T-cell (primary cell): ENCODE measurements at places on chromosomes 16 and 17. TPM values are rescaled to one million over a fixed set of nuclear protein-coding genes. Genes with fewer than 3 reads are reported as not detected.

KCTD5 gene
- 26.3 TPM for total RNA-seq

- no peak for DNase-seq
Observed at GRCh38 chr17:6677158-6677831, 25.7 kb downstream of the C17orf100 start.

GRCh38 chr16:58885528-58886170 lies 151.5 kb upstream of the GOT2 start:
- no peak for DNase-seq

DNA sequence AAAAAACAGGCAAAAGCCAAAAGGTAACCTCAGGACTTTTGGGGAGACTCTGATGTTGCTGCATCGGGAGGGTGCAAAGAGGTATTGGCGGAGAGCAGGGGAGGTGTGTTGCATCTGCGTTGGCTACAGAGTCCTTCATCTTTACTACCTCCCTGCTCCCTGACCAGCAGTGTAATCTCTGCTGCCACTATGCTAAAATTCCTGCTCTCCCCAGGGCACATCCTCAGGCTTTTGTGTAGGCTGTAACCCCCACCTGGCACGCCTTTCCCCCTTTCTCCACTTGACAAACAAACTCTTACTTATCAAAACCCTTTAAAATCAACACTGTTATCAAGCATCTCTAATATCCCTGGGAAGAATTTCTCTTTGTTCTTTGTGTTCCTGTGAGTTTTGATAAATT lies 435.3 kb downstream of the HAPSTR1 start:
- no peak for DNase-seq

DNA sequence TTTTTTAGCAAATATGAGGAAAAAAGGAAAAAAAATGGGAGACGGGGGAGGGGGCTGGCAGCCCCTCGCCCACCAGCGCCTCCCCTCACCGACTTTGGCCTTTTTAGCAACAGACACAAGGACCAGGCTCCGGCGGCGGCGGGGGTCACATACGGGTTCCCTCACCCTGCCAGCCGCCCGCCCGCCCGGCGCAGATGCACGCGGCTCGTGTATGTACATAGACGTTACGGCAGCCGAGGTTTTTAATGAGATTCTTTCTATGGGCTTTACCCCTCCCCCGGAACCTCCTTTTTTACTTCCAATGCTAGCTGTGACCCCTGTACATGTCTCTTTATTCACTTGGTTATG lies 1.2 kb upstream of the TMEM88 start:
- no peak for DNase-seq

GRCh38 chr16:15542261-15542660 lies 100.7 kb downstream of the MARF1 start:
- no peak for DNase-seq

GINS3 gene
- total RNA-seq: 1.2 TPM

ACE gene
- total RNA-seq: 4.1 TPM

DNA sequence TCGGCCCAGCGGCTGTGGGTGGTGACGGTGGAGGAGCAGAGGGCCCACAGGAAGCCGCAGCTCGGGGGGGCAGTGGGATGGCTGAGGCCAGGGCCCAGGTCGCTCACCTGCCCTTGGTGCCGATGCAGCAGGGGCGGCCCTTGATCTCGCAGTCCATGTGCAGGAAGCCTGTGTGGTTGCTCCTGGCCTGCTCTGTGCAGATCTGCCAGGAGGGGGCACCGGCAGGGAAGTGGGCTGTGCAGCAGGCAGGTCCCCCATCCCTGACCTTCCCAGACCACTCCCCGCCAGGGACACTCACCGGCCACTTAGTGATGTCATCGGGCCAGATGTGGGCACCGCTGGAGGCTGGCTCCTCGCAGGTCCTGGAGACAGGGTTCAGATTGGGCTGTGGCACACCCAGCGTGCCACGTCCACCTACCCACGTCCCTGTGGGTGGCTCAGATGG lies 6.2 kb downstream of the AANAT start:
- DNase-seq: no peak

CDRT15L2 gene
- not detected for total RNA-seq
